Astrocyte of the spinal cord (primary cell): ENCODE measurements at places on chromosomes 13 and 19.
A peak's percentile ranks its signal among the peaks of the same experiment; 100 is the strongest.

- DNase-seq: no peak
Measured at GRCh38 chr19:14433554-14434501, 722 bp downstream of the PKN1 start.

DNA sequence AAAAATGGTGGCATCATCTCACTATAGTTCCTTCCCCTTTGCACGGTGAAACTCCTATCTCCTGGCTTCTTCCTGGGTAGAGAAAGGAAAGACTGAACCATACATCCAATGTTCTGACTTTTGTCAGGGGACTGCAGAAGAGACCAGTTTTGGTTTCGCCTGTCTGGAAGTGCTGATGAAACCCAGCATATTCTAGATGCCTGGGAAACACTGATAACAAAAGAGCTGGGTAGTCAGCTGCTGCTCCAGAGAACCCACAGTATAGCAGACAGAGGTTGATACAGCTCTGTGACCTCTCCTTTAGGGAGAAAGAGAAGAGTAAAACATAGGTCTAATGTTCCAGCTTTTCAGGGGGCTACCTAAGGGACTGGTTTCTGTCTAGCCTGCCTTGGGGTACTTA is 695.3 kb downstream of the DIAPH3 start:
- no peak for DNase-seq

DNA sequence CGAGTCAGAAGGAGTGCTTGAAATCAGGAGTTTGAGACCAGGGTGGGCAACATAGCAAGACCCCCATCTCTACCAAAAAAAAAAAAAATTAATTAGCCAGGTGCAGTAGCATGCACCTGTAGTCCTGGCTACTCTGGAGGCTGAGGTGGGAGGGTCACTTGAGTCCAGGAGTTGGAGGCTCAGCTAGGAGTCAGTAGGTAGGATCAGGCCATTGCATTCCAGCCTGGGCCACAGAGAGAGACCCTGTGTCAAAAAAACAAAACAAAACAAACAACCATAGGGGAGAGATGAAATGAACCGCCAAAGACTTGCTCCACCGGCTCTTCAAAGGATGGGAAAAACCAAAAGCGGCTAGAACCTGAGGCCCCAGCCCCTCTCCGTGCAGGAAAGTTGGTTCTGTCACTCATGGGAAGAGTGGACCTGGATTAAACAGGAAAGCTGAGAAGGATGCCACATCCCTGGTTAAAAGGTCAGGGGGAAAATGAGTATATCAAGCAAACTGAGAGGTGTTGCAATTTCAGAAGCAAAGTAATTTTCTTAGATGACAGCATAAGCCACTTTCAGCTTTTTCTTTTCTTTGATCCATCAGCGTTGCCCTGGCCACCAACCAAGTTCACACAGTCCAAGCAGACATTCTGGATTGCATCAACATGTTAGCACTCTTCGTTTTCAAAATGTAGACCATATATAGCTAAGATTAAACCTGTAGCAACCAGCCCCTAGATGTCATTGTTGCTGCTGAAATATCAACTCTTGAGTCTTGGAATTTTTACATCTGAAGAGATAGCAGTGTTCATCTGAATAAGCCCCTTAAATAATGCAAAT is 8.9 kb upstream of the ZNF507 start:
- DNase-seq: peak; percentile 33

DNA sequence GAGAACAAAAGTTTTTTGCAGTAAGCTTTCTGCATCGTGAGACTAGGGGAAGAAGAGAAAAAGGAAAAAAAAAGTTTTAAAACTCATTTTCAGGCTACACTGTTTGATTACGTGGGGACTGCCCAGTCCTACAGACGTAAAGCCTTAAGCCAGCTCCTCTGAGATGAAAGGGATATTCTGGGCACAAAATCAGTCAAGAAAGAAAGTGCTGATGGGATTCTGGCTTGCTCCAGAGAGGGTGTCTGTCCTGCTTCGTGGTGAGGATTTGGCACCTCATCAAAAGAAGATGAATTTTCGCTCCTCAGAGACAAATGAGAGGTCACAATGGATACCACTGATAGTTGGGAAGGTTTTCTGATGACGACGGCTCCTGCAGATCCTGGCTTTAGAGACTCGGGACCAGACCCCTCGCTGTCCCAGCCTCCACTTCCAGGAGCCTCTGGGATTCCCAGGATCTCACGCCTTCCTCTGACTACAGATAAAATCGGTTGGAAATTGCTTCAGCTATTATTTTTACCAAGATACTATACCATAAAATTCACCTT is 9.7 kb downstream of the TEX29 start:
- no peak for DNase-seq

GRCh38 chr19:46491975-46492682 is 3.5 kb downstream of the PNMA8B start:
- no peak for DNase-seq

GRCh38 chr13:43132257-43132656 is 108.9 kb downstream of the DNAJC15 start:
- DNase-seq: peak; percentile 53

GRCh38 chr19:2650515-2650914 is 52.0 kb downstream of the GNG7 start:
- DNase-seq: no peak

- no peak for DNase-seq
Measured at GRCh38 chr19:55091126-55091910, 15.6 kb downstream of the EPS8L1 start.
